Putamen (tissue), 1 donor: ENCODE measurements at places on chromosomes 12 and 14.

DNA sequence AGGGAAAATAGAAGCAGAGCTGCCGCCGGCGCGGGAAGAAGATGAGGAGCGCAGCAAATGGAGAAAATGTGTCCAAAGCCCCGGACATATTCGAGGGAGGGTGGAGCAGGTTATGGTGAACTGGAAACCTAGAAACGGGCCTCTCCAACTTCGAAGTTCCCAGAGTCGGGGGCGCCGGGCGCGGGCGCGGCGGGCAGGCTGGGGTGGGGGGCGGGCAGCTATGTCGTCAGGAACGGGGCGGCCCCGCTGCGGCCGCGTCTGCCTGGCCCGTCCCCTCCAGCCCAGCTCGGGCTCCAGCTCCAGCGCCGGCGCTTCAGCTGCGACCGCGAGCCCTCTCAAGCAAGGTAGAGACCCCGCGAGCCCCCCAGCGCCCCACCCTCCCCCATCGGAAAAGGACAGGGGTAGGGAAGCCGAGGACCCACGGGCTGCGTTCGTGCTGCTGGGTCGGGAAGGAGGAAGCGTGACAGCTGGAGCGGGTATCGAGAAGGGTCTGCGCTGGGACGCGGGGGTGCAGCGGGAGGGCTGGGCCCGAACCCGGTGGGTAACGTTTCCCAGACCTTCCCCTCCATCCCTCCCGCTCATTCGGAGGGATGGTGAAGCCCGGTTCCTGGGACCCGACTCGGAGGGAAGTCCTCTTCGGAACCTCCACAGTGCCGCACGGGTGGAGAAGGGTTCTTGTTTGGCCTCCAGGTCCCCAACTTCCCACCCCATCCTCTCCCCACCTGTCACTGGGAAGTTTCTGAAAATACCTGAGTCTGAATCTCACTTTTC is 1.0 kb downstream of the DGKA start:
- DNase-seq: no peak

GRCh38 chr14:75274899-75275569 is 3.6 kb upstream of the FOS start:
- peak; percentile 61 for DNase-seq

DNA sequence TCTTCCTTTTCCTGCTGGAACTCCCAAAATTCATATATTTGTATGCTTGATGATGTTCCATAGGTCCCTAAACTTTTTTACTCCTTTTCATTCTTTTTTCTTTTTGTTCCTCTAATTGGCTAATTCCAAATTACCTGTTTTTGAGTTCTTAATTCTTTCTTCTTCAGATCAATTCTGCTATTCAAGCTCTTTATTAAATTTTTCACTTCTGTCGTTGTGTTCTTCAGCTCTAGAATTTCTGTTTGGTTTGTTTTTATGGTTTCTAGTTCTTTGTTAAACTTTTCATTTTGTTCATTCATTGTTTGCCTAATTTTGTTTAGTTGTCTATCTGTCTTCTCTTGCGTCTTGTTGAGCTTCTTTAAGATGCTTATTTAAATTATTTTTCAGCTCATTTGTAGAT is 154.8 kb downstream of the TPH2 start:
- DNase-seq: no peak

DNA sequence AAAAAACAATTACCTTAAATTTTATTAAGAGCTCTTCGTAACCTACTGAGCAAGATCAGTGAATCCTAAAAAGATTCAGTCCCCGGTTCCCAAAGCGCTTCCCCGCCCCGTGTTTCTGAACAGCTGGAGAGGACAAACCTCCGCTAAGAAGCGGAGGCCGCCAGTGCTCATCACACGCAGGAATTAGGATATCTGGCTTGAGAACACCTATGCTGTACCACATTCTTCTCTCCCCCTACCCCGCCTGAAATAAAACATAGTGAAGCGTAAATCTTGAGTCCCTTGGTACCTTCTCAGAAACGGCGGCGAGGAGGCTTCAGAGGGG is 774 bp upstream of the WDR20 start:
- DNase-seq: no peak

GRCh38 chr14:53620890-53621289 is 335.7 kb downstream of the BMP4 start:
- DNase-seq: no peak
